Aorta (tissue), 5 donors: ENCODE measurements at places on chromosomes 16 and 17. TPM values are rescaled to one million over a fixed set of nuclear protein-coding genes. Genes with fewer than 3 reads are reported as not detected.

DNA sequence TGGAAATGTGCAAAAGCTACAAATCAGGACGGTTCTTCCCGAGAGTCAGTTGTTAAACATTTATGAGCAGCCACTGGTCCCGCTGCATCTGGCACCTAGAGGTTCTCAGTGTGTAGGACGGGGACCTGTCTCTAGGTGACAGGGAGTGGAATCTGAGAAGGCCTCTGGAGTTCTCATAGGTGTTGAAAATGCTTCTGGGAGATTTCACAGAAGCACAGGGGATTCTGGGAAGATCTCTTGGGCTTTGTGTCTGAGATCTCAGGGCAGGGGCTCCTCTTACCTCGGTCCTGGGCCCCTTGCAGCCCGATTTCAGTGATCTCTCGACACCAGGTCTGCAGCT, 8.9 kb downstream of the ALOX15 start:
- H3K4me3 ChIP-seq: no peak overlapping the region
- no peak for DNase-seq
- no peaks in the 10 kb centered on the region for H3K36me3 ChIP-seq
- no peaks in the 10 kb centered on the region for H3K27me3 ChIP-seq
- no peak overlapping the region for H3K27ac ChIP-seq

- no peaks in the 10 kb centered on the region for H3K36me3 ChIP-seq
- H3K4me1 ChIP-seq: peaks cover 6% of the 10 kb centered on the region
- no peak overlapping the region for H3K4me3 ChIP-seq
- no peak overlapping the region for H3K27ac ChIP-seq
- H3K27me3 ChIP-seq: no peaks in the 10 kb centered on the region
- no peak for DNase-seq
Measured at GRCh38 chr17:64115822-64116534, 14.0 kb downstream of the ERN1 start.

- H3K27me3 ChIP-seq: no peaks in the 10 kb centered on the region
- no peaks in the 10 kb centered on the region for H3K4me1 ChIP-seq
- no peak overlapping the region for H3K4me3 ChIP-seq
Measured at GRCh38 chr16:57825298-57826044, 23.2 kb upstream of the KIFC3 start.

GALR2 gene
- not detected for total RNA-seq

DNA sequence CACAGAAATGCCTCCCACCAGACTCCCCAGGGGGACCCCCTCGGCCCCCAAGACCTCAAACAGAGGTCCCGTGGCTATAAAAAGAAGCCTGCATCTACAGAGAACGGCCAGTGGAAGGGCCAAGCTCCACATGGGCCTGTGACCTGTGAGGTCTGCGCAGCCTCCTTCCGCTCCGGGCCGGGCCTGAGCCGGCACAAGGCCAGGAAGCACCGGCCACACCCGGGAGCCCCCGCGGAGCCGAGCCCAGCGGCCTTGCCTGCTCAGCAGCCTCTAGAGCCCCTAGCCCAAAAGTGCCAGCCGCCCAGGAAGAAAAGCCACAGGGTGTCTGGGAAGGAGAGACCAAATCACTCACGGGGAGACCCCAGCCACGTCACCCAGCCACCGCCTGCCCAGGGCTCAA, 18.3 kb upstream of the ZFPM1 start:
- no peak overlapping the region for H3K27ac ChIP-seq
- H3K36me3 ChIP-seq: no peaks in the 10 kb centered on the region
- no peaks in the 10 kb centered on the region for H3K4me1 ChIP-seq
- DNase-seq: no peak
- no peak overlapping the region for H3K4me3 ChIP-seq
- no peaks in the 10 kb centered on the region for H3K27me3 ChIP-seq

DNA sequence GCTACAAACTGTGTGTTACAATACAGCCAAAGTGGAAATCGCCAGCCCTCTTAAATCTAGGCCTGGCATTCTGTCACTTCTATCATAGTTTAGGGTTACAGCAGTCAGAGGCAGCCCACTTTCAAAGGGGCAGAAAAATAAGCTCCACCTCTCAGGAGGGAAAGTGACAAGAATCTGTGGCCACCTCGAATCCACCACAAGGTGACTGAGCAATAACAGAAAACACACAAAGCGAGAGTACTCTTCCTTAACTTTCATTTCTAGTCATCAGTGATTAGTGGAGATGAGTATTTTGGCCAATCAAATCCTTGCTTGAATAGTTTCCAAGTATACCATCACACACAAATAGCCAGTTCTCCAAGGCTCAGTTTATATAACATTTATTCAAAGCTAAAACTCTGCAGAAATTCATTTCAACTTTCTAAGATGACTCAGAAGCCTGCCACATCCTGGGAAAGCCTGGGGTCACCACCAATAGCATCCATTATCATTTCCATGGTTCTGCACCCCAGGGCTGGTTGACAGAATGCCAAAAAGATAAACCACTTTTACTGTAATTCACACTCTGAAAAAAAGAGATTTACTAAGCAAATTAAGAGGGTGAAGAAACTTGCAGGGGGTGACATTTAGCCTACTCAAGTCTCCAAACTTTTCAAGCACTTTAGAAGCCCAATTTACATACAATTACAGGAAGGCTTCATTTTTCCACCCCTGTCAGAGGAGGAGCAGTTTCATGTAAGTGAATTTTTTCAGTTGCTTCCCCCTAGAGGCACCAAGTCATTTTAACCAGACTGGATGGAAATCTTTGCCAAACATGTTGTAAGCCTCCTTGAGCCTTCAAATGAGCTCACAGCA, 66.8 kb downstream of the SALL1 start:
- H3K27me3 ChIP-seq: no peaks in the 10 kb centered on the region
- no peak overlapping the region for H3K4me3 ChIP-seq
- no peak overlapping the region for H3K27ac ChIP-seq
- H3K36me3 ChIP-seq: no peaks in the 10 kb centered on the region
- H3K4me1 ChIP-seq: no peaks in the 10 kb centered on the region
